IMR-90 (cell line): ENCODE measurements at places on chromosomes 13 and 19.

DNA sequence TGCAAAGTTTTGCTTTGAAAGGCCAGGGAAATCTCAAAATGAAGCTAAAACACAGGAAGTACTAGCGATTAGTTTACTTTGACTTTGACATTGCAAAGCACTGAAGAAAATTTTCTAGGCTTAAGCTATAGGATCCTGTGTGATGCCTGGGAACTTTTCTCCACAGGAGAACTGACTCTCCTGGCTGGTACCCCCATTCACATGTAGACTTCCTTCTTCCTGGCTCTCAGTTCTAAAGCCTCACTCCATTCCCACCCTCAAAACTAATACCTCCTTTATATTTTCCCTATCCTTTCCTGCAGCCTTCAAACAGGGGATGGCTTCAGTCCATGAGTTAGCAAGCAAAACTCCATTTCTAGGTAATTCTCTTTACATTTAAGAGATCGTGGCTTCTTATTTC is 189.5 kb downstream of the SLITRK1 start:
- no peak for DNase-seq

GRCh38 chr19:38742906-38743305 is 1.4 kb downstream of the CAPN12 start:
- no peak for DNase-seq

GRCh38 chr19:4028334-4029246 is 21.1 kb downstream of the PIAS4 start:
- DNase-seq, result no peak

GRCh38 chr13:24251525-24251924 is 57.9 kb upstream of the C1QTNF9 start:
- no peak for DNase-seq

DNA sequence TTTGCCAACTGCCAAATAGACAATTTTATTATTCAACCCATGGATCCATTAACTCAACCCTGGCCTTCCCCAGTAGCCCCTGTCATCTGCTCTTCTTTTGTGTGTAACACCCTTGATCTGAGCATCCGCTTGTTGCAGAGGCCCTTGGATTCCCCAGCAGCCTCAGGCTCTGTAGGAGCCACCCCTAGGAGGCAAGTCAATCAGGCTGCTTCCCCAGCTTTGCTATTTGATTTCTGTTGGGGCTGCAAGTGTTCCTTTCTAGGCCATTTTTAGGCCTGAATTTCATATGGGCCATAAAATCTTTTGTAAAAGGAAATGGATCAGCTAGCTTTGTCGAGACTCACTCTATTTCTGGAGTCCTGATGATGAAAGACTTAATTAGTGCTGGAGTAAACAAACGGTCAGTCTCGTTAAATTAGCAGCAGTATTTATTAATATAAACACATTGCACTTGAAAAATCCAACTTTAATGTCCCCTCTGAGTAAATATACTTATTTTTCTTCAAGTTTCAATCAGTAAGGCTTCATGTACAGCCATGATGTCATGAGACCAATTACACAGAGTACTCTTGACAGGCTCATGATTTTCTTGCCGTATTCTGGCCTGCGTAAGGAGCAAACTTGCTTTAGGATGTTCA is 105.3 kb downstream of the RGCC start:
- no peak for DNase-seq

GRCh38 chr13:34863360-34864135 is 78.5 kb upstream of the NBEA start:
- DNase-seq, result peak; percentile 75

DNA sequence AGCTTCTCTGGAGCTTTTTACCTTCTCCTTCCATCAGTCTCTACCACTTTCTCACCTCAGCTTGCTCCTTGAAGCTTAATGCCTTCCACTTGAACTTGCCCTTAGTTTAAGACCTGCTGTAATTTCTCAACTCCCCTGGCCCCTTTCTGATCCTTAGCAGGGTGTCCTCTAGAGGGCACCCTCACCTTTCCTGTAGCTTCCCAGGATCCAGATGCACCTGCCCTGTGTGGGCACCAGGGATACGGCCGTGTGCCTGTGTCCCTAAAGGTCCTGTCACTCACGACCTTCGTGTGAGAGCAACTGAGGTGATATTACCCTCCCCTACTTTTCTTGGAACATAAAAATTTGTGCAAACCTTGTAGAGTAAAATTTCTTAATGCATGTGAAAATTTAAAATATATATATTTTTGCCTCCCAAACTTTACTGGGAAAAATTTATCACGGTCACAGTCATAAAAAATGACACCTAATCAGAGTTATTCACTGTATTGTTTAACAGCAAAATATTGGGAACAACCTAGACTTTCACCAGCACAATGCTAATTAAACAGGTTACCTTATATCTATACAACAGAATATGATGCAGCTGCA is 46.4 kb downstream of the PSG3 start:
- DNase-seq, result peak; percentile 46

DNA sequence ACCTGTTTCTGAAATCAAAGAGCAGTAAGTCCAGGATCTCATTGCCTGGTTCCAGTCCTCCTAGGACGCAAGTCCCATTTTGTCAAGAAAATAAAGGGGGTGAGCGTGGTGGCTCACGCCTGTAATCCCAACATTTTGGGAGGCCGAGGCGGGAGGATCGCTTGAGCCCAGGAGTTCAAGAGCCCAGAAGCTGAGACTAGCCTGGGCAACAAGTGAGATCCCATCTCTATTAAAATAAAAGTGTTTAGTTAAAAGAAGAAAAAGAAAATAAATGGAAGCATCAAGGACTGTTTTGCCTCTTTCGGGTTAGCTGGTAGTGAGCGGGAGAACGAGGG is 344 bp upstream of the HAUS5 start:
- DNase-seq, result no peak

DNA sequence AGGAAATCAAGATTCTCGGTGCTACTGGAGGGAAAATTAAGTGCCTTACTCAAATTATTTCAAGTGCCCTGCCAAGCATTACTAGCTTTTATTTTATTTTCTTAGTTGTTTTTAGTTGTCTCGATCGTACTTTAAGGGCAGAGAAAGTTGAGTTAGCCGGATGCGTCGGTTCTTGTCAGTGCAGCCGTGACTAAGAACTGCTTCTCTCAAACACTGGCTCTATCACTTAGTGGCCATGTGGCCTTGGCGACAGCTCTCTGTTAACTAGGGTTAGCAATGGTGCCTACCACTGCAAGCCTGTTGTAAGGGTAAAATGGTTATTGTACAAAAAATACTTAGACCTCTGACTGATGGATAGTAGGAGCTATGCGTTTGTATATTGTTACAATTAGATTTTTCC is 227.8 kb downstream of the KATNAL1 start:
- DNase-seq, result no peak

GRCh38 chr13:72694314-72694713 is 33.1 kb downstream of the MZT1 start:
- DNase-seq, result no peak

GRCh38 chr19:4687396-4687795 is 17.3 kb upstream of the MYDGF start:
- DNase-seq, result no peak

- DNase-seq, result no peak
Observed at GRCh38 chr13:48356750-48357149, 53.2 kb downstream of the RB1 start.

GRCh38 chr13:24032674-24033073 is 127.8 kb upstream of the SPATA13 start:
- peak; percentile 34 for DNase-seq

- DNase-seq, result no peak
Observed at GRCh38 chr19:3184847-3185460, 776 bp upstream of the NCLN start.

DNA sequence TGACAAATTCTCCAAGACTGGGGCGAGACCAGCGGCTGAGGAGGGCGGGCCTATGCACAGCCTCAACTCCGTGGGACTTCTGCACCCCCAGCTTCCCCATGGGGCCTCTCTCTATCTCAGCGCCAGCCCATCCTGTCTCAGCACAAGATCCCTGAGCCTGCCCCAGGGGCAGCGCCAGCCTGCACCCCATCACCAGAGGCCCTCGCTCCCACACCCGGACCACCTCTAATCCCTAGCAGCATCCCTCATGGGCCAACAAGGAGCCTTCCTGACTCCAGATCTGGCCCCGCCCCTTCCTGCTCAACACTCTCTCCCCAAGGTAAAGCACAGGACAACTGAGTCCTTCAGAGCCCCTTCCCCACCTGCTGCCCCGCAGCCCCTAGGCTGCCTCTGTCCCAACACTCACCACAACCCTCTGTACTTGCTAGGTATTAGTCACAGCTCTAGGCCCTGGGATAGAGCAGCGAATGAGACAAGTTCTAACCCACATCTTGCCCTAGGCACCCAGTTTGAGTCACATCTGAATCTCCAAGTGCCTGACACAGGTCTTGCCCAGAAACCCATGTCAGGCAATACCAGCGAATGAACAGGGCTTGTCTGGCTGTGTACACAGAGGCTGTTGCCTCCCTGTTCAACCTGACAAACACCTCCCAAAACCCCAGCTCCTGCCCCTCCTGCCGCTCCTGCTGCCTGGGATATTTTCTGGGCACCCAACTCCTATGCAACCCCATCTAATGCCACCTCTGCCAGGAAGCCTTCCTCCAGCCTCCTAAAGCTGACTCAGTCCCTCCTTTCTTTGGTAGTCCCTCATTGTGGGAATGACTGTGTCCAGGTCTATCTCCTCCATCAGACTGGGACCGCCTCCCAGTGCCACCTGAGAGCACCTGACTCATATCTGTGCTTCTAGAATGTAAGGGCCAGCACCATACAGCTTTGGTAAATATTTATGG is 18.6 kb downstream of the GRIK5 start:
- no peak for DNase-seq

GRCh38 chr13:30415430-30416030 is 6.8 kb upstream of the UBE2L5 start:
- DNase-seq, result no peak

GRCh38 chr19:51808333-51808986 is 13.5 kb downstream of the FPR3 start:
- DNase-seq, result no peak

DNA sequence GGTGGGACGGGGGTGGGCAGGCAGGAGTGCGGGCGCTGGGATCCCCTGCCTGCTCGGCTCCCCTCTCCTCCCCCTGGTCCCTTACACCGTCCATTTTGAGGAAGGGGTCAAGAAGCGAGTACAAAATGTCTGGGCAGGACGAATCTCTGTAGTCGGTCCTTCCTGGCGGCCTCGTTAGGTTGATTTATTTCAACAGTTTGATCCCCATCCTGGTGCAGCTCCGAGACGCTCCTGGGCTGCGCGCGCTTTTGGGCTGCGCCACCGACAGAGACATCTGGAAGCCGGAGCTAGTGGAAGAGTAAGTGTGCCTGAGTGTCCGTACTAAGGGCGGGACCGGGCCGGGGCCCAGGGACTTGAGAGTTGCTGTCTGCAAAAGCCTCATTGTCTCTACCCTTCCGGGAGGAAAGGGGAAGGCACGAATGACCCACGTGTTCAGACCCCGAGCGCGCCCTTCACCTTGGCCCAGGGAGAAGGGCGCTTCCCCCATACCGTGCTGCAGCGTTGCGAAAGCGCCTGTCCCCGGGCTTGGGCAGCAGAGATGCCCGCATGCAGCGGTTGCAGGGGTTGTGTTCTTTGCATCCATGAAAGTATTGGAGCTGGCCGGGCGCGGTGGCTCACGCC is 1.8 kb downstream of the ZNF114 start:
- peak; percentile 35 for DNase-seq
